ENCODE measurements at places on chromosomes 7 and 10. TPM values are rescaled to one million over a fixed set of nuclear protein-coding genes. Genes with fewer than 3 reads are reported as not detected.

GPR85 gene
- total RNA-seq: 0.35 TPM

- no peak for DNase-seq
Observed at GRCh38 chr10:91460681-91461080, 50.5 kb downstream of the HECTD2 start.

GRCh38 chr10:75450075-75450445 is 18.6 kb downstream of the LRMDA start:
- DNase-seq: no peak

DNA sequence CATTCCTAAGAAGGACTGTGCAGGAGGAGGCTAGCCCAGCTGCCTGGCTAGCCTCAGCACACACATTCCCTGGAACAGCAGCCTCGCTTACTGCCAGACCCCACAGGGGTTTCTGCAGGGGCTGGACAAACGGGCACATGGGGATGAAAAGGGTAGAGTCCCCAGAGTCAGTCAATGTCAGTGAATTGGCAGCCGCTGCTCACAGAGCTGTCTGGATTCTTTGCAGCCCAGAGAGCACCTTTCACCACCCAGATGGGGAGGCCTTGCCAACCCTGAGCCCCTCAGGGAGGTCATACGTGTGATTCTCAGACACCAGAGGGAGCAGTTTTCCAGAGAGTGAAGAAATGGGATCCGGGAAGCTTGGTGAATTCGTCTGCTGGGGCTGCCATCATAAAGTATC is 143.3 kb downstream of the KCNMA1 start:
- peak; percentile 72 for DNase-seq

VSTM4 gene
- total RNA-seq: 0.23 TPM

- no peak for DNase-seq
Observed at GRCh38 chr7:108066486-108066885, 63.5 kb upstream of the LAMB1 start.

DNA sequence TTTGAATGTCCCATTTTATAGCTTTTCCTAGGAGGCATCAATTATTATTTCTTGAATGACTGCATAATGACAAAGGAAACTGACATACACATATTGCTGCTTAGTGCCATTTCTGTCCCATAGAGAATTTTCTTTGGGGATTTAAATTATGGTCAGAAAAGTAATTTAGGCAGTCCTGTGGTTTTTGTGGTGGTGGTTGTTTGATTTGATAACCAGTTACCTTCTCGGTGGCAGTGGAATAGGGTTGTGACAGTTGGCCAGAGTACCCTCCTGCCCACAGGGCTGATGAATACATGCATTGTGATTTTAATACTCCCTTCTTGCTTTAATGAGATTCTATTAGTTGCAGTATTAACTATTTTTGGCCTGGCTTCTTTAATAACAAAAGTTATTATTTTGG is 6.6 kb upstream of the SGCE start:
- DNase-seq: no peak

DNA sequence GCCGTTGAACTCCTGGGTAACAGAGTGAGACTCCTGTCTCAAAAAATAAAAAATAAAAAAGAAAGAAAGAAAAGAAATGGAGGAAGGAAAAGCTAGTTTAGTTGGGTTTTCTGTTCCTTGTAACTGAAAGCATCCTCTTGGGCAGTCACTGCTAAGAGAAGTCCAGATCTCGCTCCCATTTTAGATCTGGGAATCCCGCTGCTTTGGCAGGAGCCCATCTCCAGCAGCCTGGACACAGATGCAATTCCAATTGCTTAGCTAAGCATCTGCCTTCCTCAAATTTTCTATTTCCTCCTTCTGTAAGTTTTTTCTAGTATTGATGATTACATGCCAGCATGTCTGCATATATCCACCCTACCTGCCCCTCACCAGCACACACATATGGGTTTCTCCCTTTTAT is 54.1 kb downstream of the DENND2A start:
- DNase-seq: no peak

DNA sequence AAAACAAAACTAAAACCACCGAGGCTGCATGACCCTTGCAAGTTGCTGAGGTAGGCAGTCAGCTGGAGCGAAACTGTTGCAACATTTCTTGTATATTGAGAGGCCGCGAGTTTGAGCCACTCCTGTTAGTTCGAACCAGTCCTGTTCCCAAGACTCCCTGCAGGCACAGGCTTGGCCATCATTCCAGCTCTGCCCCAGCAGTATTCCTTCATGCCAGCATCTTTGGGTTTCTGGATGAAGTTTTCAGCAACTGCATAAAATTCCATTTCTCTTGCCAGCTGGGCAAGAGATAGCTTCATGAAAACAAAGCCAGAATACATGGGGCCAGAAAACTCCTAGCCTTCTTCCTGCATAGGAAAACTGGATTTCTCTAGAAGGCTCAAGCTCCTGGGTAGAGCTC is 207.6 kb downstream of the FRMD4A start:
- DNase-seq: no peak

SFRP5 gene
- total RNA-seq: 5.1 TPM

- no peak for DNase-seq
Observed at GRCh38 chr7:118573085-118573484, 348.6 kb downstream of the ANKRD7 start.

DNA sequence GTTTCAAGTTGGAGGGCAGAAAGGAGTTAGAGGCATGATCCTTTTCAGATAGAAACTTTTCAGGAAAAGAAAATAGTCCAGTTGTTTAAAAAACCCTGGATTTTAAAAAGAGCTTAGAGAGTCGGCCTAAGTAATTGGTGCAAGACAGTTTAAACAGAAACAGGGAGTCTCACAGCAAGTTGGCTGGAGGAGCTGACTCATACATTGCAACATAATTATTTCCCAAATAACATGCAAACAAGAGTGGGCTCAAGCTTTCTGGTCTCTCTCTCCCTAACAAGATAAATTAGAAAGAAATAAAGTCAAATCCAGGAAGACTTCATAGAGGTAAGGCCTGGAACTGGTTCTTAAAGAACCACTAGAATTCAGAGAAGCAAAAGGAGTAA is 100.3 kb upstream of the AGBL3 start:
- DNase-seq: no peak

GBX1 gene
- 1.8 TPM for total RNA-seq

- DNase-seq: peak; percentile 77
Observed at GRCh38 chr7:124276005-124276622, 243.2 kb upstream of the TMEM229A start.

ABLIM1 gene
- total RNA-seq: 45.1 TPM

DNA sequence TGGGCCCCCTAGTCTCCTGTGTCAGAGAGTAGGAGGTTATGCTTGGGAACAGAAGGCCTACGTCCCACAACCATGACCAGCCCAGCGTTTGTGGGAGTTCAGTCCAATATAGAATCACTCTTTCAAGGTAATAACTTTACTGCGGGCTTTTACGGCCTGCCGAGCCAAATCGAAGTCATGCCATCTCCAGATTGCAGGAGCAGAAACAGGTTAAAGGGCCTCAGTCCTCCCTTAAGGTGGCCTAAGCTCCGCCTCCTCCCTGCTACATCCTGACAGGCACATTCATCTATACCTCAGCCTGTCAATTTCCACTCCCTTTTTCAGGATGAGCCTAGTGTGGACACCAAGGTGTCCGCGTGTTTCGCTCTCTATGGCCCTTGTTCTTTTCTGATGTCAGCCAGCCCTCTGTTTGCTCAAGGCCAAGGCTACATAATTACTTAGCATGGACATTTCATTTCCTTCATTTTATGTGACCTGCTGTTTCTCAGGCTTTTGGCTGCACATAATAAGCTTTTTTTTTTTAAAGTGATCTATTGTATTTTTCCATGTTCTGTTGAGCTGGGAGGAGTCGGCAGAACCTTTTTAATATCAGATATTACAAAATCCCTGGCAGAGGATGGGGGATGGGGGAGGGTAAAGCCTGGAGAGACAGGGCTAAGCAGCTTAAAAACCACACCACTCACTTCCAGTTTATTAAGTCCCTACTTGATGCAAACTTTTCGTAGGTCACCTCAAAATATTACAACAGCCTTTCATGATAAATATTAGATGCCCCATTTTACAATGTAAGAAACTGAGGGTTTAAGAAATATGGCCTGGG is 84.6 kb downstream of the CACNB2 start:
- peak; percentile 52 for DNase-seq

DNA sequence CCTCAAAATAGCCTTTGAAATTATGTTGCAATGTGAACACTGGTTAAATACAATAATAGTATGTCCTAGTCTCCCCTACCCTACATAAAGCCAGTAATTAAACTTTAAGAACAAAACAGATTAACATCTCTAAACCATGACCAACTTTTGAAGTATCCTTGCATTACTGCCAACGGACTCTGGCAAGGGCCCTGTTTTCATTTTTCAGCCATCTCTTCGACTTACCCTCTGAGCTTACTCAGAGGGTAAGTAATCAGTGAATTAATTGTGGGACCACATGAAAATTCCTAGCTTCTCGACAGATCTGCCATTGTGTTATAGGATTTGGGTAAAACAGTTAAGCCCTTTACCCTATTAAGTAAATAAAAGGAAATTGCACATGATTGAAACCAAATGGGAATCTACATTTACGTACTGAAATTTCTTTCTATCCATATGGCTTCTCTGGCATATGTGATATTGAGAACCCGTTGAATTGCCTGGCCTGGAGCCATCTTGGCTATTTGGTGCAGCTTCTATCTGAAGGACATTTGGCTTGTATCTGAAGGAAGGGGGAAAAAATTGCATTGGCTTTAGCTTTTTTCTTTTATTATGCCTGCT is 39.6 kb downstream of the DYNC1I1 start:
- DNase-seq: no peak

AQP1 gene
- 0.28 TPM for total RNA-seq

GRCh38 chr10:26214004-26214403 is 2.6 kb upstream of the GAD2 start:
- DNase-seq: peak; percentile 91

HOGA1 gene
- total RNA-seq: not detected

GRCh38 chr7:144720149-144720548 is 115.7 kb downstream of the TPK1 start:
- DNase-seq: peak; percentile 70

EIF5AL1 gene
- 2.0 TPM for total RNA-seq

GRCh38 chr10:48589266-48589665 is 15.6 kb downstream of the ARHGAP22 start:
- no peak for DNase-seq

TMEM273 gene
- total RNA-seq: not detected

DNA sequence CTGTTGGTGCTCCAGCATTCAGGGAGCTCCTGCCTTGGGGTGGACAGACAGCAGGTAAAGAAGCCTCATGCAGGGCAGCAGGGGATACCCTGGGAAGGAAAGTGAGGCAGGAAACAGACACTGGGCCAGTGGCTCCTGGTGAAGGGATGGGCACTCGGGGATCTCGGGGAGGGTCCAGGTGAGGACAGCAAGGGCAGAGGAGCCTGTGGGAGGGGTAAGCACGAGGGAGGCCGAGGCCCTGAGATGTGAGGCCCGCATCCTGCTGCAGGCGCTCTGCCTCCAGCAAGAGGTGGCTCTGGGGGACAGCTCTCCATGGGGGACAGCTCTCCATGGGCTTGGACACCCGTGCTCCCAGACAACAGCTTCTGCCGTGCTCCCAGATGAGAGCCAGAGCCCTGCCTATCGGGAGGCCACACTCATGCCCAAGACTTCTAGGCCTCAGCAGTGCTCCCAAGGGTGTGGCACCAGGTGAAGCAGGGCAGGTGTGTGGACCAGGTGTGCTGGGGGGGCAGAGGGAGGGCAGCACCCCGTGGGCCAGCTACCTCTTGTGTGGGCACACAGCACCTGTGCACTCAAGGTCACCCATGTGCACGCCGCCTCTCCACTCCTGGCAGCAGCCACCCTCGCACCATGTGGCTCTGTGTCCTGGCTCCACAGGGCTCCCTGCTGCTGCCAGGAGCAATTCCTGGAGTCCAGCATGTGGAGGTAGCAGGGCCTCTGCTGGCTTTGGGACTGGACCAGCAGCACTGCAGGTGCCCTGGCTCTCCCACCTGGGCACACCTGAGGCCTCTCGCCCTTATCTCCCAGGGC is 93.6 kb upstream of the INSIG1 start:
- no peak for DNase-seq

DNA sequence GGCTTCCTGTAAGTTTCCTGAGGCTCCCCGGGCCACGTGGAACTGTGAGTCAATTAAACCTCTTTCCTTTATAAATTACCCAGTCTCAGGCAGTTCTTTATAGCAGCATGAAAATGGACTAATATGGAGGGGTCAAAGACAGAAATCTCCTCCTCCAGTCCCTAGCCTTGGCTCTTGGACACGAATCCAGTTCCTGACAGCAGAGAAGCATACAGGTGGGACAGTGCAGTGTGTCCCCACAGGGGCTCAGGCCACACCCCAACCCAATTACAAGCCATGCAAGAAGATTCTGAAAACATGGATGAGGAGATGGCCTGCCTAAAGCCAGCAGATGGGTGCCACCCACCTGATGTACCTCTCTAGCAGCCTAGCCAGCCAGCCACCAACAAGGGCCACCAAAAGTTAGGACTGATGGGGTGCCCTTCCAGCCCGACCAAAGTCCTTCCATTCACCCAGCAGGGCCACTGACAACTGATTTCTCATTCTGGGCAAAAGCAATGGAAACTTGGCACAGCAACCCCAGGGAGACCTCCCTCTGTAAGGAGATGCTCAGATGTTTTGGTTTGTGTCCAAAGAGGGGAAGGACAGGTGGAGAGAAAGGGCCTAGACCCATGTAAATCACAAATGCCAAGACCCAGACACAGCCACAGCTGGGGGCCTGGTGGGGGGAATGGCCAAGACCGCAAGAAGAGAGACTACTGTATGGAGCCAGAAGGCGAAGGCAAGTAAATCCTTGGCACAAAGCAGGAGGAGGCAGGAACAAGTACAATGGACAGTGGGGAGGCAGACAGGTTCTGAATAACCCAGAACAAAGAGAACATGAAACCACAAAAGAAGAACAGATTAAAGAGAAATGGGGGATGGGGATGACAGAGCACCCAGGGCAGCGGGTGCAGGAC is 13.6 kb downstream of the GPRIN2 start:
- DNase-seq: no peak

GRCh38 chr10:131001438-131001837 is 310.1 kb downstream of the TCERG1L start:
- no peak for DNase-seq

DNA sequence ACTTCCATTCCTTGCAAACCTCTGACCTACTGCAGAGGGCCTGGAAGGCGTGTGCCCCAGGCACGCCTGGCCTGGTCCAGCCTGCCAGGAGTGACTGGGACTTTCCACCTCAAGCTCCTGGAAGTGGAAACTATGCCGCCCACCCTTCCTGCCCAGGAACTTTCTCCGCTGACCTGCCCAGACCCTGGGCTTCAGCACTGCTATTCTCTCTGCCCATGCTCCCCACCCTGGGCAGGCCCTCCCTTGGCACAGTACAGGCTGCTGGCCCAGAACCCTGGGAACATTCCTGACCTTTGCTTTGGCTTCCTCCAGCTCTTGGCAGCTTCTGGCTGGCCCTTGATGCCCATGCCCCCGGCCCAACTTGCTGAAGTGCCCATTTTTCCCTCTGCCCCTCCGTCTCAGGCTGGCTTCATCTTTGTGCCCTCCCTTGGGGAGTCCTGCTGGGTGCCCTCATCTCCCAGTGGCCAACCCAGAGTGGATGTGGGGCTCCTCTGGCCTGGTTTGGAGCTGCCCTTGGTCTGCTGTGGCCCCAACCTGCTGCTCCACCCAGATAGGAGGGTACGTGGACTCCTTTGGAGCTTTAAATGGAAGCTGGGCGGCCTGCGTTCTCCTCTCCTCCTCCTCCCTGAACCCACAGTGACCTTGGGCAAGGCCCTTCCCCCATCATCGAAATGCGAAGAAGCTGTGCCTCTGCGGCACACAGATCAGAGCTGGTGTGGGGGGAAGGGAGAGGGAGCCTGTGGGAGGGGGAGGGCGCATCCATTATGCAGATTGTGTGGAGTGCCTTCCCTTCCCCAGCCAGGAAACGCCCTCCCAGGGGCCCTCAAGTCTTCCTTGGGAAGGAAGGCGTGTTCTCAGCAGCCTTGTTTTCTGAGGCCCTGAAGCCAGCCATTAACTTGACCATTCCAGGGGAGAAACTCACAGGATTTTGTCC is 3.4 kb downstream of the MMRN2 start:
- DNase-seq: peak; percentile 98

GRCh38 chr7:111409714-111410422 is 152.4 kb downstream of the IMMP2L start:
- DNase-seq: peak; percentile 29

All from GM23338 (cell line).